ENCODE measurements at places on chromosomes 16 and 17.

DNA sequence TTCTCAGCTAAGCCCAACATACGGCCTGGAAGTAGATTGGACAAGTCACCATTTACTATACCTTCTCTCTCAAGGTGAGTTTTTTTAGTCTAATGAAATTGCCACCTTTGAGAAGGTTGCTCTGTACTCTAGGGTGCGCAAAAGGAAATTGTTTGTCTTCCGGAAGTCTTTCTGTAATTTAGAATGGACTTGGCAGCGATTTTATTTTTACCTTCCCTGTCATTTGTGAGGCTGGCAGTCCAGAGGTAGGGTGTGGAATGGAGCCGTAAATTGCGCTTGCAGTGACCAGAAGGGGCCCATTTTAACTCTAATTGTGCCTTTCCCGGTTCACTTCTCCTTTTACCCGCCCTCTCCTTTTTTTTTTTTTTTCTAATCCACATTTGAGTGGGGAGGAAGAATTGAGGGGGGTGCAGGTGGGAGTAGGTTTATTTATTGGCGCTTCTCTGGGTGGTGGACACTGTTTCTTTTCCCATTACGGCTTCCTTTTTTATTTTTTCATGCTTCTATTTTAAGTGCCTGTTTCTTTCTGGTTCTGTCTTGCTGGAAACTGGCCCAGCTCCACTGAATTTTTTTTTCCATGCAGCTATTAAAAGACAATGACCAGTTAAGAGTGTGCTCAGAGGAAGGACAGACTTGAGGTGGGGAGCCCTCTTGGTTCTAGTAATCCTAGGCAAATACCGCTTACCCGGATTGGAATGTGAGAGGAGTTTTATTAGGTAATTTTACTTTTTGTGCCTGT is 89.7 kb upstream of the CLEC18A start:
- no peak for DNase-seq

DNA sequence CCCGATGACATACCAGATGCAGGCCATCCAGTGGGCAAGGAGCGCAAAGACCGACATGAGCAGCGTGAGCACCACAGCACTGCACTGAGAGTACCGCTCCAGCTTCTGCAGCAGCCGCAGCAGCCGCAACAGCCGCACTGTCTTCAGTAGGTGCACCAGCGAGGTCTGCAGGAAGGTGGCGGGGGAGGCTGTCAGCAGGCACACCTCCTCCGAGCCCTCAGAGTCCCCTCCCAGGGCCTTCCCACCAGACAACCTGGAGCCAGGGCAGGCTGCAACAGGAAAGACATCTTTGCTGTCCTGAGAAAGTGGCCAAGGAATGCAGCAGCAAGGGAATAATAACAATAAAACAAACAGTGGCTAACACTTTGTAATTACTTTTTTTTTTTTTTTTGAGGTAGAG is 9.1 kb downstream of the KCNH4 start:
- DNase-seq = no peak

DNA sequence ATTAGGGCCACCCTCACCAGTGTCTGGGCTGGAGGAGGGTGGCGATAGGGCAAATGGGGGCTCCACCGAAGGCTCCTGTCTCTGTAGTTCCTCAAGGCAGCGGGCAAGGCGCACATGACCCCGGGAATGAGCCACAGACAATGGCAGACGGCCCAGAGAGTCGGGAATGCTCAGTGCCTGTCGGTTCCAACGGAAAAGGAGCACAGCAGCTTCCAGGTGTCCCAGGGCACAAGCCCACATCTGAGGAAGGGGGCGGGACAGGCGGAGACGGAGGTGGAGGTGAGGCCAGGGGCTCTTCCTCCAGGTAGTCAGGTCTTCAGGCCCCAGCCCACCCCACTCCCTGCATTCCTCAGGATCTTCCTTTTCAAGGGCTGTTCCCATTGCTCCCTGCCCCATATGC is 5.1 kb upstream of the SPAG7 start:
- no peak for DNase-seq

DNA sequence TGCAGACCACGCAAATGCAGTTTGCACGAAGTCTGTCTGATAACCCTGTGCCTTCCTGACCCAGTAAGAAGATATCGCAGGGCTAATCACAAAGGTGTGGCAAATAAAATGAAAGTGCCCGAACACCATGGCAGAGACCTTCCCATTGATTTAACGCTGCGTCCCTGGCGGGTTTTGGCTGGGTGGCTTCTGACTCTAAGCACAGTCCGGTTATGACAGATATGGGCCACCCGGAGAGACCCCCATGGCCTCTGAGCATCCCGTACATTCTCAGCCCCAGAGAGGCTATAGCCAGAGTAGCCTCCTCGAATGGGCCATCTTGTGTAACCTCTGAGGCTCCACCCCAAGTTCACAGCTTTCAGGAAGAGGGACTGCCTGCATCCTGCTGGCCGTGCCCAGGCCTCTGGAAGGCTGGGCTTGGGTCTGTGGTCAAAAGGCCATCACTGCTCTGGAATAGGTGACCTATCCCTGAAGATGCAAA is 5.5 kb downstream of the FOXC2 start:
- DNase-seq = no peak

GRCh38 chr17:72578817-72579470 is 458.1 kb downstream of the SOX9 start:
- DNase-seq = no peak

GRCh38 chr17:64632194-64632593 is 29.9 kb downstream of the SMURF2 start:
- DNase-seq = no peak

GRCh38 chr16:67240506-67240905 is 6.8 kb downstream of the FHOD1 start:
- DNase-seq = no peak

GRCh38 chr17:68349157-68349556 is 57.9 kb downstream of the ARSG start:
- no peak for DNase-seq

GRCh38 chr17:66578781-66579489 is 256.0 kb upstream of the CACNG5 start:
- no peak for DNase-seq

DNA sequence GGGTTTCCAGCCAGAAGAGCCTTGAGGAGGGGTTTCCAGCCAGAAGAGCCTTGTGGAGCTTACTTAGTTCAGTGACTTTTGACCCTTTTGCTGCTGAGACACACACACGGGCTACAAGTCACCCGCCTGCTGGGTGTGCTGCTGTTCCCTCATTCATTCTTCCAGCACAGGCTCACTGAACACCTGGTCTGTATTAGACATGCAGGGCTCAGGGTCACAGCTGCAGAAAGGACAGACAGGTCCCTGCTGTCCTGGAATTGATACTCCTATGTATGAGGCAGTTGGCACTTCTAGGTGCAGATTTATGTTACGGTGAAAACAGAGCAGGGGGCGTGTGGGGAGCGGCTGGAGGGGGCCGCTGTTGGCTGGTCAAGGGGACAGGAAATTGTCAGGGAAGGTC is 6.8 kb downstream of the CACNG4 start:
- no peak for DNase-seq

DNA sequence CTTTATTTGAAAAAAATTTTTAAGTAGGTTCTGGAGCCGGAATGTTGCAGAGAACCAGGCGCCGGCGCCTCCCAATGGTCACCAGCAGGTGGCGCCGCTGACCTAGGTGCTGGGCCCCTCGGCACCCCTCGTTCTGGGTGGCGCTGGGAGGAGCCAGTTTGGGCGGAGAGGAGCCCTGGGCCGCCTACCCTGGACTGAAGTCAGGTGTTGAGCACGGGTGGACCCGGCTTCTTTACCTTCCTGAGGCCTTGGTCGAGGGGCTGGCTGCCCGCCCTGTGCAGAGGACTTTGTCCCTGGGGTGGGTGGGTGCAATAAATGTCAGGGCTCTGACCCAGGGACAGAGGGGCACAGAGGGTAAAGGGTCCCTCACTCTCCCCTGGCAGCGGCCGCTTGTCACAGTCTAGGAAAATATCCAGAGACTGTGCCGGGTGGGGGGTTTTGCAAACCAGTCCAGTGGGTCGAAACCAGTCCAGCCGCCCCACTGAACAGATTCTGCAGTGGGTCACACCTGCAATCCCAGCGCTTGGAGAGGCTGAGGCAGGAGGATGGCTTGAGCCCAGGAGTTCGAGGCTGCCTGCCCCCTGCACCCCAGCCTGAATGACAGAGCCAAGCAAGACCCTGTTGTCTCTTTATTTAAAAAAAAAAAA is 30.1 kb upstream of the TNFRSF13B start:
- peak; percentile 49 for DNase-seq

- no peak for DNase-seq
Measured at GRCh38 chr17:68328676-68329075, 37.4 kb downstream of the ARSG start.

DNA sequence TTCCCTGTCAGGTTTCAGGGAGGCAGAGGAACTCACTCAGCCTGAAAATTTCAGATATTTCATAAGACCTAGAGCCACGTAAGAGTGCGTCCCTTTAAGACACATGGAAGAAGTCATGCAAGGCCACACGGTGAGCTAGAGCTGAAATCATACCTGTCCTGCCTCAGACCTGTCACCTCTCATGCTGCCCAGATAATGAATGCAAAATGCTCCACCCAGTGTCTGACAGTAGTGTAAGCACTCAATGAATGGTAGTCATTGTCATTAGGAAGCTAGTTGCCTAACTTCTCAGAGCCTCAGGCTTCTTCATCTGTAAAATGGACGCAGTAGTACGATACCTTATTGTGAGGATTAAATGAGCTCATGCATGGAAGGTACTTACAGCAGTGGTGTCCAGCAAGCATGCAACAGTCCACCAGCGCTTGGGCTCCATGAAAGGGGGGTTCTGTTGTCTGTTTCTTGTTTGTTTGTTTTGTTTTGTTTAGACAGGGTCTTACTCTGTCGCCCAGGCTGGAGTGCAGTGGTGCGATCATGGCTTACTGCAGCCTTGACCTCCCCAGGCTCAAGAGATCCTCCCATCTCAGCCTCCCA is 60.7 kb downstream of the WSB1 start:
- no peak for DNase-seq

DNA sequence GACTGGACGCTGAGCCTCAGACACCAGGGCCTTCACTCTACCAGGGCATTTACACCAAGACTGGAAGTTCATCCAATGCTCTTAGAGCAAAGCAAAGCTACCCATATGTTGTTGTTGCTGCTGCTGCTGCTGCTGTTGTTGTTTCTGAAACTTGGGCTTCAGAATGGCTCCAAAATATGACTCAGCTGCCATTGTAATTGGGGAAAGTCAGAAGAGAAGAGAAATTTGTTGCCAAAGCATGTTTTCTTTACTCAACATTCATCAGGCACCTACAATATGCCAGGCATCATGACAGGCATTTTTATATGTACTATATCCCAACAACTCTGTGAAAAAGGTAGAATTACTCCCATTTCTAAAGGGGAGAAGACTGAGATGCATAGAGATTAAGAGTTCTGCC is 11.9 kb downstream of the KRT32 start:
- no peak for DNase-seq

DNA sequence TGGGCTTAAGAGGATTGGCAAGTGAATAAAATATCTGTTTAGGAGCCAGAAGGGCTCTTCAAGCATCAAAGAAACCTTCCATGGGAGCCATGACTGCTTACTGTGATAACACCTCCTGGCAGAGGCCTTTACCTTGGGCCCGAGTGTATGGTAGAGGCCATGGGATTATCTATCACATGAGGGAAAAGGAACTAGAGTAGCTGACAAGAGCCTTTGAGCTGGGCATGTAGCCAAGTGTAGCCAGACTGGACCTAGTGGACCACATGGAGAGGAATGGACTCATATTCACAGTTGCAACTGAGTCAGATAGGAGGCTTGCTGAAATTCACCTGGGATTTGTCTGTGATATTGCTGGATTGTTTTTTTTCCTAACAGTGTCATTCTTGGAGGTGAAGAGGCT is 276.0 kb upstream of the ZFHX3 start:
- DNase-seq = no peak

DNA sequence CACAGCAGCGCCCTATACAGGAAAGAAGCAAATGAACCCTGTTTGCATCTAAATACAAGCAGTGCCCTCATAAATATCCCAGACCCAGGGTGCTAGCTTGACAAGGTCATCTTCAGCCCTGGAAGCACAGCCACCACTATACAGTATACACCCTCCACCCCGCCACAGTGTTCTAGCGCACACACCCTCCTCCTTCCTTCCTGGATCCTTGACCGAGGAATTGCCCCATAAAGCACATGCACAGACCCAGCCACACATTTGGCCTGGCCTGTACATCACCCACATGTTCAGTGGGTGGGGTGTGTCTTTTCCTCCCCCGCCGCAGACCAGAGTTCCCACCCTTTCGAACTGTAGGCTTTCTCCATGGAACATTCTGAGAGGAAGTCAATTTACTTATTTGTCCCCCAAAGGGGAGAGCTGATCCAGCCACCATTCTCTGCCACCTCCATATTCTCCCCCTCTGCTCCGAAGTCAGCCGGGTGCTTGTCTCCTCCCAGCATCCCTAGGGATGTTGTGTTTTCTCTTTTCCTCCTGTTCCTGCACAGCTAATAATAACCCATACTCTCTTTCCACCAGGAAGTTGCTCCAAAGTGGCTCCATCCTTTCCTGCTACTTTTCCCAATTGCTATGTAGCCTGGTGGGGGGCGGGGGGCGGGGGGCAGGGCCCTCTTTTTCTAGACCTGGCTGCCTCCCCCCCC is 6.6 kb downstream of the ABI3 start:
- DNase-seq = no peak

DNA sequence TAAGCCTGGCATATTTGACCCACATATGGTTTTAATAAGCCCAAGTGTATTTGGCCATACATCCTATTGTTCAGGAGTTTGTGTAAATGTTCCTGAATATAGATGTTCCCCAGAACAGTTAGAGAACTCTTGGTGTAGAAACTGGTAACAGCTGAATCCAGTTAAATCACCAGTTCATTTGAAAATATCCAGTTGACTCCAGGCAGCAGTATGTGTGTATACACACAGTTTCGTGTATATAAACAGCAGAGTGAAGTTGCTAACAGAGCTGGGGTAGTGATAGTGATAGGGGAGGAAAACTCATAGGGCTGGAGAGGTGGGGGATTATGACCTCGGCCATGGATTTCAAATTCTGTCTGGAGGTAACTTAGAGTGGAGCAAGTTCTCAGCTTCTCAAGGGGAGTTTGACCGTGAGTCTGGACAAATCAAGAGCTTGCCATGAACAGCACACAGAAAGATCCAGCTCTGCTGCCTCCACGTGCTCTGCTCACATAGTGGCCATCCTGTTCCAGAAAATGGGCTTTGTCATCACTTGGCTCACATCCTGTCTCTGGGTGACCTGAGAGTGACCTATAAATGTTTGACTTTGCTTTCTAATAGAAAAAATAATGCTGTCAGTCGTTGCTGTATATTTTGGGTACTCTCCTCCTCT is 30.6 kb upstream of the MMD start:
- no peak for DNase-seq

DNA sequence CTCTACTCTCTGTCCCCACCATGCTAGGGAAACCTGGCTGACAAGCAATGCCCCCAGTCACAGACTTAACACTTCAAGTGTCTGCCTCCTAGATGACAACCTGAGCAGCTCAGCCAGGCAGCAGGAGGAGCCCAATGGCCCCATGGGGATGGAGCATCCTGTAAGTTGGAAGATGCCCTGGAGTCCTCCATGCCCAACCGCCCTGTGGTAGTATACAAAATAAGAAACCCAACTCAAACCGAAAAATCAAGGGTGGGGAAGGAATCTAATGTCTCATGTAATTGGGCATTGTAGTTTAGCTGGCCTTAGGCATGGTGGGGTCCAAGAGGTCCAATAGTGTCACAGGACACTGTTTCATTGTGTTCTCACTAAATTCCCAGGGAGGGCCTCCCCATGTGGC is 104.0 kb downstream of the AIPL1 start:
- no peak for DNase-seq
